ENCODE measurements at places on chromosomes 3 and 15. TPM values are rescaled to one million over a fixed set of nuclear protein-coding genes. Genes with fewer than 3 reads are reported as not detected.

GRCh38 chr15:78201281-78202190 is 32.8 kb downstream of the ACSBG1 start:
- H3K27ac ChIP-seq: no peak overlapping the region
- no peaks in the 10 kb centered on the region for H3K27me3 ChIP-seq
- H3K4me3 ChIP-seq: no peak overlapping the region
- H3K36me3 ChIP-seq: no peaks in the 10 kb centered on the region

Gene KCNMB3
- 0.61 TPM for total RNA-seq

GRCh38 chr3:45178183-45179023 is 32.2 kb upstream of the CDCP1 start:
- no peaks in the 10 kb centered on the region for H3K36me3 ChIP-seq
- H3K4me3 ChIP-seq: no peak overlapping the region
- DNase-seq: no peak
- H3K4me1 ChIP-seq: no peaks in the 10 kb centered on the region
- H3K27me3 ChIP-seq: no peaks in the 10 kb centered on the region

Gene WDR93
- not detected for total RNA-seq

Gene RAP2B
- total RNA-seq: 16.8 TPM

Gene CCR1
- total RNA-seq: 2.6 TPM

DNA sequence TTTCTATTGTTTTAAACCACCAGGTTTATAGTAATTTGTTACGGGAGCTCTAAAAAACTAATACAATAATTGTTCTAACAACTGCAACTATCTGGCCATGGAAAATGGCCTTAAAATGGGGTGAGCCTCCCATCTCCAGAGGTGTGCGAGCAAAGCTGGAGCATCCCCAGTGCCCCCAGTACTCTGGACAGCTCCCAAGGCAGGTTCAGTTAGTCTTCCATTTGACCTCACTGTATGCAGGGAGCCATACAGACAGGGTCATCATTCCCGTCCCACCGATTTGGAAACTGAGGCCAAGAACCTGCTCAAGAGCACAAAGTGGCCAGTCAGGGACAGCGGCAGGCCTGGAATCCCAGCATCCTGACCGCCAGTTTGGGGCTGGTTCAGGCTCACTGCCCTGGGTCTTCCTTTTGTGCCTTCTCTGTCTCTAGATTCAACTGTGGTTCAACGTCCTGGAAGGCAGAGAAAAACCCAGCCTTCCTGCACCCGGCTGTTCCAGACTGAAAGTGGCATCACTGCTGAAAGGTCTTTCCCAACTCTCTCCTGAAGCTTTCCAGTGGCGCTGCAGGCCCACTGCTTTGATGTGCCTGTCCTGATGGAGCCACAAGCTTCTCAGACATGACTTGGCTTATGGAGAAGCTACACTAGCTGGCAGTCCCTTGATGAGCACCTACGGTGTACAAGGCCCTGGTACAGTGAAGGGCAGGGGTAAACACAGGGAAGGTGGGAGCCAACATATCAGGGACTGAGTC is 76.6 kb upstream of the LINGO1 start:
- no peak overlapping the region for H3K27ac ChIP-seq
- DNase-seq: no peak
- no peaks in the 10 kb centered on the region for H3K36me3 ChIP-seq
- no peak overlapping the region for H3K4me3 ChIP-seq

DNA sequence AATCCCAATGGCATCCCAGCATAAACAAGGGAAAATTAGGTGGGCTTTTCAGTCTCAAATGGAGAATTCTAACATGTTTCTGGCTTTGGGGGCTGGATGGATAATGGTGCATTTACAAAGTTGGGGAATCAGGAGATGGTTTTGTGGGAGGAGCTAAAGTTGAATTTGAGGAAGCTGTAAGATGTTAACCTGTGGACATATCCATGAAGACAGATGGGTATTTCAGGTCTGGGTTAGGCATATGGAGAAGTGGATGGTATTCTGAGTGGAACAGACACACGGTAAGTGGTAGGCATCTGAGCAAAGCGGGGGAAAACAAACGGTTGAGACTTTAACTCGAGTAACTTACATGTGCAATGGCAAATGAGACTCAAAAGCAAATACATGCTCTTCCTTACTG is 1.7 kb upstream of the LMLN start:
- H3K27ac ChIP-seq: peak overlapping the region; percentile 86
- H3K4me3 ChIP-seq: no peak overlapping the region
- DNase-seq: no peak
- peaks cover 29% of the 10 kb centered on the region for H3K4me1 ChIP-seq
- no peaks in the 10 kb centered on the region for H3K27me3 ChIP-seq

Gene ADGRG7
- not detected for total RNA-seq

DNA sequence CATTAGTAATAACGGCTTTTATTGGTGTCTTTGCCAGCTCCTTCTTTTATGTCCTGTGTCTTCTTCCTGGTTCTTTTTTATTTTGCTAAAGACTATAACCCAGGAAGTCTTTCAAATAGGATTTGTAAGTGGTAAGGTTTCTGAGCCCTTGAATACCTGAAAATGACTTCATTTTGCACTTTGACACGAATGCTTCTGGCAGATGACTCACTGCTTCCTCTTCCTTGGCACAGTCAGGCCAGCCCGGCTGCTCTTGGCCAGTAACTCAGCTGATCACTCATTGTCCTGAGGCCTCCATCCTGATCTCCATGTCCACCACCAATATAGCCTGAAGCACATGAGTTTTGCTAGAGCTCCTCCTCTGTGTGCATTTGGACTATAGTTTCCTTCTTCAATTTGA is 48.7 kb upstream of the NR2E3 start:
- DNase-seq: no peak
- no peaks in the 10 kb centered on the region for H3K4me1 ChIP-seq
- no peaks in the 10 kb centered on the region for H3K27me3 ChIP-seq
- no peaks in the 10 kb centered on the region for H3K36me3 ChIP-seq

GRCh38 chr3:189488241-189488767 is 142.9 kb upstream of the TP63 start:
- DNase-seq: no peak
- H3K36me3 ChIP-seq: no peaks in the 10 kb centered on the region
- H3K27ac ChIP-seq: no peak overlapping the region
- H3K4me1 ChIP-seq: no peaks in the 10 kb centered on the region

DNA sequence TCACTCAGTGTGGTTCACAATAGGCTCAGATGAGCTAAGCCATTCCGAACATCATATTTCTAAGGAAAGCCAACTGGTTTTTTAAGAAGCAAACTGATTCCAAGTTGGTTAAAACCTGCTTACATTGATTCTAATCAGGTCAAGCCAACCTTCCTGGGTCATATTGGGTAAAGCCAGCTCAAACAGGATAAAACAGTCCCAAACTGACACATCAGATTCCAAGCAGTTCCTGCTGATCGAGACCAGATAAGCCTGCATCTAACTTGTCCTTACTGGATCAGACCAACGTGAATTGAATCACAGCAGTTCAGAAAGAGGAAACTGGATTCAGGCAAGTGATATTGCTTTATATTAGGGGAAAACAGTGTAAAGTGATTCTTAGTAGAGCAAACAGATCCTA is 18.6 kb upstream of the THSD4 start:
- no peak overlapping the region for H3K4me3 ChIP-seq
- no peak for DNase-seq
- no peak overlapping the region for H3K27ac ChIP-seq
- H3K36me3 ChIP-seq: no peaks in the 10 kb centered on the region
- no peaks in the 10 kb centered on the region for H3K27me3 ChIP-seq

Gene CIB2
- 1.0 TPM for total RNA-seq

GRCh38 chr15:39890621-39891020 is 29.4 kb downstream of the GPR176 start:
- no peaks in the 10 kb centered on the region for H3K4me1 ChIP-seq
- H3K27ac ChIP-seq: no peak overlapping the region
- no peaks in the 10 kb centered on the region for H3K27me3 ChIP-seq
- no peak for DNase-seq
- H3K36me3 ChIP-seq: no peaks in the 10 kb centered on the region

GRCh38 chr15:96237002-96237401 is 93.5 kb upstream of the NR2F2 start:
- H3K27me3 ChIP-seq: no peaks in the 10 kb centered on the region
- no peaks in the 10 kb centered on the region for H3K4me1 ChIP-seq
- no peak overlapping the region for H3K27ac ChIP-seq
- H3K36me3 ChIP-seq: no peaks in the 10 kb centered on the region

- H3K36me3 ChIP-seq: no peaks in the 10 kb centered on the region
- no peaks in the 10 kb centered on the region for H3K27me3 ChIP-seq
- no peak for DNase-seq
Measured at GRCh38 chr3:20837676-20838302, 651.8 kb upstream of the SGO1 start.

- H3K4me3 ChIP-seq: no peak overlapping the region
- peaks cover 30% of the 10 kb centered on the region for H3K4me1 ChIP-seq
- no peaks in the 10 kb centered on the region for H3K36me3 ChIP-seq
- no peaks in the 10 kb centered on the region for H3K27me3 ChIP-seq
- no peak for DNase-seq
Measured at GRCh38 chr3:136928240-136928639, 29.5 kb upstream of the IL20RB start.
